ENCODE measurements at places on chromosomes 6 and 20.

- no peak for DNase-seq
Measured at GRCh38 chr6:109653264-109653663, 37.7 kb downstream of the AK9 start.

GRCh38 chr6:37569743-37570481 lies 70.2 kb upstream of the CCDC167 start:
- DNase-seq: no peak

- DNase-seq: no peak
Measured at GRCh38 chr6:43250992-43251373, 7.7 kb downstream of the TTBK1 start.

DNA sequence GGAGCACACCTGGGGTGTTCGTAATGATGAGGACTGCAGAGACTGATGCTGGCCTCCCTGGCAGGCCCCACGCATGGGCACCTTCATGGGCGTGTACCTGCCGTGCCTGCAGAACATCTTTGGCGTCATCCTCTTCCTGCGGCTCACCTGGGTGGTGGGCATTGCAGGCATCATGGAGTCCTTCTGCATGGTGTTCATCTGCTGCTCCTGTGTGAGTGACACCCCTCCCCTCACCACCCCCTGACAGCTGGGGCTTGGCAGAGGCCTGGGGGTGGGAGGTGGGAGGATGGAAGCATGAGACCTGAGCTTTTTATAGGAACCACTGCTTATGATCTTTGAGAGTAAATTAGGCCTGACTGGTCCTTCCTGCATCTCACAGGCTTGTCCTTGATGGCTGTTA lies 6.7 kb downstream of the SLC12A5 start:
- no peak for DNase-seq

GRCh38 chr6:15969236-15969778 lies 159.6 kb upstream of the MYLIP start:
- no peak for DNase-seq

DNA sequence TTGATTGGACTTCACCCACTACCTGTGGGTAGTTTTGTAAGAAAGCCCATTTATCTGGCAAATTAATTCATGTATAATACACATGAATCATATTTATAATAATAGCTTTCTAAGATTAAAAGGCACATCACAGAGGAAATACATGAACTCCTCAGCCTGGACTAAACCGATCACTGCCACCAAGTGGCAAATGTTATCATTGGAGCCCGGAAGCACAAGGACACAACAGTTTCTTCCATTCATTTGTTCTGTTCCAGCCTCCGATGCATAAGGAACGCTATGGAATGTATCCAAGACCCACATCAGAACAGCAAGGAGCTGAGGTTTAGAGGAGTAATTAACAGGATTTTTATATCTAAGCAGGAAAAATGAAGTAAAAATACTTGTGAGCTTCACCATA lies 13.9 kb upstream of the IPCEF1 start:
- DNase-seq: no peak

DNA sequence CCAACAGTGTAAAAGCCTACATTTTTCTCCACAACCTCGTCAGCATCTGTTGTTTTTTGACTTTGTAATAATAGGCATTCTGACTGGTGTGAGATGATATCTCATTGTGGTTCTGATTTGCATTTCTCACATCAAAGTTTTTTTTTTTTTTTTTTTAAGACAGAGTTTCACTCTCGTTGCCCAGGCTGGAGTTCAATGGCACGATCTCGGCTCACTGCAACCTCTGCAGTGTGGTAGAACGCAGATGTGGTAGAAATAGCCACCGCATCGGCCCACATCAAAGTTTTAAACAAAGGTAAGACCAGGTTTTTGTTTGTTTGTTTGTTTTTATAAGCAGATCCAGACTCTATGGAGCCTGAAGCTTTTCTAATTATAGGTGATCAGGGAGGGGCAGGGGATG lies 12.7 kb upstream of the PPP1R3G start:
- DNase-seq: no peak

DNA sequence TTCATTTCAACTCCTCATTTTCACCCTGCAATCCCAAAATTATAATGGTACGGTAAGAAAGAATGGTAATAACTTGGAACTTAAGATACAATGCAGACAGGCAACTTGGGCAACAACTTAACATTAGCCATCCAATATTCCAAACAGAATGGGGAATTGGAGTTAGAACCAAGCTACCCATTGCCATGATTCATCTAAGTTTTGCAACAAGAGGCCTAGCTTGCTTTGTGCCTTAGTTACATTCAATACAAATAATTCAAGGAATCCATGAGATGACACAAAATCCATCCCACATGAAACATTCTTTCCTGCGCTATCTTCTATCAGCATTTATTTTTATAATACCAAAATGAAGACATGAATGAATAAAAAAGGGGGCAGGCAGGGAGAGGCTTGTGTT lies 28.4 kb downstream of the DCDC2 start:
- no peak for DNase-seq

DNA sequence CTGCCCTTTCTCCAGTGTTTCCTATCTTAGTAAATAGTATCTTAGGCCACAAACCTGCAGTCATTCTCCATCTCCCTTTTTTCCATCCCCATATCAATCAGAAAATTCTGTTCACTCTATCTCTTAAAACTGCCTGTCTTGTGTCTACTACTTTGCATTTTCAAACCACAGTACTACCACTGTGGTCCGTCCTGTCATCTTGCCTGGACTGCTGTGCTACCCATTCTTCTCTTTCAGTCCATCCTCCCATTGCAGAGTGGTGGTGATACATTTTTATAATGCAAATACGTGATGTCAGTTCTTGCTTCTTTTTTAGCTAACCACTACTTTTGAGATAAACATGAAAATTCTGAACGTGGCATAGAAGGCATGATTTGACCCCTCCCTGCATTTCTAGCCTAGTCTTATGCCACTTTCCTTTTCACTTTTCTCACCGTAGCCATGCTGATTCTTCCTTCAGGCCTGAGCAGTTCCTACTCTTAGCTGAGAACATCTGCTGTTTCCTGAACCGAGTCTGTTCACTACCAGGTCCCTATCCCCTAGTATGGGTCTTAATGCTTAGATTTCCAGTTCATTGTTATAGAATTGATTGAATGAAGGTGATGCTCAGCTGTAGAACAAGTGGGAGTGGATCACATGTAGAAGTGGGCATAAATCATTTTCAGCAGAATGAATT lies 13.8 kb downstream of the TBPL1 start:
- DNase-seq: no peak

GRCh38 chr6:137848672-137849071 lies 18.4 kb upstream of the TNFAIP3 start:
- no peak for DNase-seq

DNA sequence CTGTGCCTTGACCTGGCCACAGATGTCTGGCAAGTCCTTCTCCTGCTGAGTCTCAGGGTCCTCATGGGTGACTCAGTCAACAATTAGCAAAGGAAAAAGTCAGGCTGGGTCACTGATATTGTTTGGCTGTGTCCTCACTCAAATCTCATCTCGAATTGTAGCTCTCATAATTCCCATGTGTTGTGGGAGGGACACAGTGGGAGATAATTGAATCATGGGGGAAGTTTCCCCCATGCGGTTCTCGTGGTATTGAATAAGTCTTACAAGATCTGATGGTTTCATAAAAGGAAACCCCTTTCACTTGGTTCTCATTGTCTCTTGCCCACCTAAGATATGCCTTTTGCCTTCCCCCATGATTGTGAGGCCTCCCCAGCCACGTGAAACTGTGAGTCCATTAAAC lies 45.7 kb downstream of the PREX1 start:
- no peak for DNase-seq

GRCh38 chr6:53115741-53116140 lies 32.9 kb downstream of the GCM1 start:
- no peak for DNase-seq

DNA sequence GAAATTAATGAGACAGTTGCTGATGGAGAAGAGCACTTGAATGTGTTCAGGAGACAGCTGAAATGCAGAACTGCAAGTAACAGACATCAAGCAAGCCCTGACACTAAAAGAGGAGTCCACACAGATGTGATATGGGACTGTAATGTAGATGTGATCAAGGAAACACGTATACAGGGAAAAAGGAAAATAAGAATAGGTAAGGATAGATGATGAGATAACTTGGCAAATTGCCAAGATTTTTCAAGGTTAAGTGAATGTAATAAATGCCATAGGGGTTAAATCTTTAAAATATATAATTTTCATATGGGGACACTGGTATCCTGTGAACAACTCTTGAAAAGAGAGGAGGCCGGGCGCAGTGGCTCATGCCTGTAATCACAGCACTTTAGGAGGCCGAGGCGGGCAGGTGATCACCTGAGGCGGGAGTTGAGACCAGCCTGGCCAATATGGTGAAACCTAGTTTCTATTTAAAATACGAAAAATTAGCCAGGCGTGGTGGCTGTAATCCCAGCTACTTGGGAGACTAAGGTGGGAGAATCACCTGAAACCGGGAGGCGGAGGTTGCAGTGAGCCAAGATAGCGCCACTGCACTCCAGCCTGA lies 7.2 kb upstream of the SNX14 start:
- DNase-seq: no peak

DNA sequence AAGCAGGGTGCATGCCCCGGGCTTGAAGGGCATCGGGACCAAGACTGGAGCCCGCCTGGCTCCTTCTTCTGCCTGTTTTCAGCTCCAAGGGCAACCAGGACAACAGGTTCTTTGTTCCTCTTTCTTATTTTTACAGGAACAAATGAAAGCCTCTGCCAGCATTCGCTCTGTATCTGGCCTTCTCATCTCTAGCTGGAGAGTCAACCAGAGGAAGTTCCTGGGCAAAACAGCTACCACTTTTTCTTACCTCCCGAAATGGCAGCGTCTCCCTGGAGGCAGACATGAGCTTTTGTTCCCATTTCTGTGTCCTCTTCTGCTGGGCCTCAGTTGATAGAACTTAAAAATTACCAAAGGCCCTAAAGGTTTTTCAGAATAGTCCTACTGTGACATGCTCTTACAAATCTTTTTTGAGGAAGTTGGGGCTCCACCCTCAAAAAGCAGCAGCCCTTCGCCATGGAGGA lies 74.1 kb upstream of the NAA20 start:
- DNase-seq: no peak

- no peak for DNase-seq
Measured at GRCh38 chr6:163828038-163828795, 413.7 kb downstream of the QKI start.

DNA sequence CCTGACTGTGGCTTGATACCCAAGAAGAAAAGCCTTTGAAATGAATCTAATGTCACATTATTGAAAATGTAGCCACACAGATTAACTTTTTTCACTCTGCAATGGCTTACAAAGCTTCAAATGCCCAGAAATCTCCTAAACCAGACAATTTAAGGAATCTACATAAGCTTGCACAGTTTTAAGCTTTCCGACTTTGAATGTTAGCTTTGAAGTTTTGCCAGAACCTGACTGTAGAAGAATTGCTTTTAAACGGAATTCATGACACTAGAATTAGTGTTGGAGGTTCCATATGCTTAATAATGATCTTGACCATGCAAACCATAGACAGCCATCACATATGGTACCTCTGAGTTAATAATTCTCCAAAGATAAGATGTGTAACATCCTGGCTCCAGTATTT lies 798.5 kb upstream of the EPHA7 start:
- no peak for DNase-seq
